ENCODE measurements at places on chromosomes 3 and 15.

DNA sequence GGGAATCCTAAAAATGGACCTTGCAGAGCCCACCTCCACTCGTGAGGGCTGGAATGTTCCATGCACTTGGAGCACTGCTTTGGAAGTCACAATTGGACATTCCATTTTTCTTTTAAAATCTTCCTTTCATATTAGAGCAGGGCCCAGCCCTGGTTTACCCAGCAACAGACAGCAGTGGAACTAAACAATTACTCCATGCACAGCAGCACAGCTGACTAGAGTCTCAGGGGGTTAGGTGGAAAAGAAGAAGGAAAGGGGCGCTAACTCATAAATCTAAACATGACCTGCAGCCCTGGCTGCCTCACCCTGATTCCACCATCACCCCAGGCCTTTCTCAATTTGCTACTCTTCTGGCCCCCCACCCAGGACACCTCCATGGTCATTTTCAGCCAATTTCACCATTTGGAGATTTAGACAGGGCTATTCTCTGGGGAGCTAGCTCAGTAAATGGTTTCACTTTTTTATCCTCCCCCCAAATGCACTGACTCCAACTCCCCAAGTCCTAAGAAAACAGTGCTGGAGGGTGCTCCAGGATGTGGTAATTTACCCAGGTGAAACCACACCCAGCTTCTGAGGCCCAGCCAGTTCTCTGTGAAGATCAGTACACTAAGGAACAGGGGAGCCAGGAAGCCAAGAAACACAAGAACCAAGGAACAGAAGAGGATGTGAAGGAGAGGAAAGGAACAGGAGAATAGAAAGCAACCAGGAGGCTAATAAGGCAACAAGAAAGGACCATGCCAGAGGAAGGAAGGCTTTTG lies 1.6 kb upstream of the LRRC31 start:
- no peak for DNase-seq

- DNase-seq = no peak
Observed at GRCh38 chr3:192207239-192207638, 520.1 kb downstream of the FGF12 start.

- no peak for DNase-seq
Observed at GRCh38 chr15:68380456-68380855, 51.5 kb downstream of the ITGA11 start.

DNA sequence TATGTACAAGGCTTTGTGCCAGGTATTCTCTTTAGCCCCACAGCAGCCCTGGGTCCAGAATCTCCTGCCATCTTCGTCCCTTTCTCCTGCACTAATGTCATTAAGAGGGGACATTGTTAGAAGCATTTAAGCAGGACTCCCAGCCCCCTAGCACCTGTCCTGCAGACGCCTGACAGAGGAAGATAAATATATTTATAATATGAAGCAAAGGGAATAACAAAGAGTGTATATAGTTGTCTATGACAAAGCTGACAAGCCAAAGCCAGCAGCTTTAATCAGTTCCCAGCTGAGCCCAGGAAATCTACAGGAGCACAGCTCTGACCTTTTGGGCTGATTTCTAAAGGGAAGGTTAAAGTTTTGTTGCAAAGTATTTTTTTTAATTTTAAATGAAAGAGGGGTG lies 96.0 kb downstream of the MEGF11 start:
- DNase-seq = no peak

GRCh38 chr3:190642016-190642415 lies 128.1 kb downstream of the IL1RAP start:
- DNase-seq = no peak

Data from CD4-positive, alpha-beta T cell treated with Interleukin-2 at 100 ng/mL for 4 hours (primary cell).